Choroid plexus epithelial cell (primary cell): ENCODE measurements at places on chromosomes 3 and 15.

GRCh38 chr3:157700405-157700804 is 197.2 kb upstream of the VEPH1 start:
- peak; percentile 10 for DNase-seq

- no peak for DNase-seq
These were observed 203.5 kb downstream of the KCNMB2 start for GRCh38 chr3:178739720-178740119.

- no peak for DNase-seq
These were observed 12.1 kb upstream of the DMXL2 start for GRCh38 chr15:51634591-51635198.

DNA sequence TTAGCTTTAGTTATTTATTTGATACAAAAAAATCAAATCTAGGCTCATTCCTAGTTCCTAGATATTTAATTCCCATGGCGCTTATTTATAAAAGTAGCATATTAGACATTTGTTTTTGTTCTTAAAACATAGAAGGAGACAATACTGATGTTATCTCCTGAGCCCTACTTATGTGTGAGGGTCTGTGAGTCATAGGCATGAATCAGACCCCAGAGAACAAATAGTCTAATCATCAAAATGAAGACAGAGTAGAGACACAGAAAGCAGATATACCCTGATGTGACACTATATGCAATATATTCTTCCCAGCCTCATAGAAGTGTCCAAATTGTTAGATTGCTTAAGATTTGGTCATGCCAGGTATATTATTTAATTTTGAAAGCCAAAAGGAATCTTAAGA is 44.9 kb downstream of the PEX5L start:
- no peak for DNase-seq

GRCh38 chr3:126126286-126126685 is 42.4 kb upstream of the SLC41A3 start:
- no peak for DNase-seq

DNA sequence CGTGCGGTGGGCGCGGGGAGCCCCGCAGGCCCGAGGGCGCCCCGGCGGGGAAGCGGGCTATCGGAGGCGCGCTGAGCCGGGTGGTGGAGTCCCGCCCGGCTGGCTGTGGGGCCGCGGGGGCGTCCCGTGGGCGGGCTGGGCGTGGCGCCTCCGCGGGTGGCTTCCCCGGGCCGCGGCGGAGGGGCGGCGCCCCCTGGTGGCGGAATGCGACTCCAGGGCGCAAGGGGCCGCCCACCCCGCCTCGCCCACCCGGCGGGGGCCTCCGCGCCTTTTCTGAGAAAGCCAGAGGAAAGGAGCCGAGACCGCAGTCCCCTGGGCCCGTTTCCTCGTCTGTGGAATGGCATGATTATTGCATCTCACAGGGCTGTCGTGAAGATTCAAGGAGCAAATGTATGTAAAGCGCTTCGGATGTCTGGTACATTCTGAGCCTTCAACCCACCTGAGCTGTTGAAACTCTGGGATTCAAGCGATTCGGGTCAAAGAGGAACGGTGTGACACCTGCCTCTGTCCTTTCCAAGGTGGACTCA is 31.9 kb upstream of the RAB6B start:
- DNase-seq: no peak

- DNase-seq: no peak
These were observed 100.1 kb upstream of the PROK2 start for GRCh38 chr3:71885006-71885405.

DNA sequence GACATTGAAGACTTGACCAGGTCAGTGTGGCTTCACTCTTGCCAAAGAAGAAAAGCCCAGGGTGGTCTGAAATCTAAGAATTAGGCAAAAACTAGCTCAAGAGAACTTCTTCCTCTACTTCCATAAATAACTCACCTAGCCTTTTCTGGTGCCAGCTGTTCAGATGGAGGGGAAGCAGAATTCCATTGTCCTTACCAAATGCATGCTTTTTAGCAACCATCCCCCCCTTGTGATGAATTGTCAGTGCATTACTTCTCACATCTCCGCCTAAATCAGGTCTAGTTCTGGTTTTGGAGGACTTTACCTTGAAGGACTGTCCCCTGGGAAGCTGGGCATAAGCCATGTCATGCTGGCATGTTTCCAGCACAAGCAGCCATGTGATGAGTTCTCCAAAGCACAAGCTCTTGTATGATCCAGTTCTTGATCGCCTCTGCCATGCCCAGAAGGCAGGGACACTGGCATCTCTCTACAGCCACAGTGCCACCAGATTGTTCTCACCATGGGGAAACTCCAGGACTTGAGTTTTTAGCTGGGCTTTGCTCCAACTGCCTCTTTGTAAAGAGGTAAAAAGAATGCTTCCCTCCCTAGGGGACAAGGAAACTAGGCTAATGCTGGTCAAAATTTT is 96.4 kb upstream of the IL12A start:
- no peak for DNase-seq

- no peak for DNase-seq
These were observed 117.4 kb upstream of the LINGO1 start for GRCh38 chr15:77749998-77750540.

GRCh38 chr3:170695486-170696064 is 109.7 kb upstream of the SLC7A14 start:
- DNase-seq: no peak

- DNase-seq: peak; percentile 72
These were observed 237.8 kb upstream of the GADL1 start for GRCh38 chr3:31132132-31132769.

DNA sequence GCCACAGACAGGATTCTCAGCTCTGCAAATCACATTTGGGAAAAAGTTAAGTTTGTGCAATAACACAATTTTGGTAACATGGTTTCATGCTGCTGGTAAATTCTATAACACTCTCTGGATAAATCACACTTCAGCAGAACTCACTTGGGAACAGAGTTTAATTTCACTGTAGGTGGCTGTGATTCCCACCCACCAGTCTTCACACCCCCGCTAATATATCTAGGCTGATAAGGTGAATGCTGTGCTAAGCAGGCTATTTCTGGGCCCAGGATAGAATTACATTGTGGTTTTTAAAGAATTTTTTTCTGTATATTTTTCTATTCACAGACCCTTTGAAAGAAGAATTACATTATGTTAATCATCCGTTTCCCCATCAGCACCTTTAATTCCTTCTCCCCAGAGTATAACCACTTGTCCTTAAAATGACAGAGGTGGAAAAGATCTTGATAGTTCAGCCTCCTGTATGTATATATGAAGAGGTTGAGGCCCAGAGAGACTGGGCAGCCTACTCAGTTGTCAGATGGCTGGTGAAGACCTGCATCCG is 22.9 kb downstream of the MAP2K1 start:
- no peak for DNase-seq

DNA sequence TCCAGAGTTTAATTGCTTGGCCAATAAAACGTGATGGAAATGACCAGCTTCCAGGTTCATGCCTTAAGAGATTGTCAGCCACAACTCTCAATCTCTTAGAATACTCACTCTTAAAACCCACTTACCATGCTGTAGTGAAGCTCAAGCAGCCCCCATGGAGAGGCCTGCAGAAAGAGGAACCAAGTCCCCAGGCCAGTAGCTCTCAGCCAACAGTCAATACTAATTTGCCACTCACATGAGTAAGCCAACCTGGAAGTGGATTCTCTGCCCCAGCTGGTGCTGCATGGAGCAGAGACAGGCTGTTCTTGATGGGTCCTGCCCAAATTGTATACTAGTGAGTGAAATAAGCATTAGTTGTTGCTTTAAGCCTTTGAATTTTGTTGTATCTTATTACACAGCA is 155.9 kb downstream of the OXSM start:
- no peak for DNase-seq

GRCh38 chr15:43998607-43999006 is 171.8 kb downstream of the WDR76 start:
- DNase-seq: peak; percentile 63

GRCh38 chr3:24545887-24546286 is 51.2 kb upstream of the THRB start:
- DNase-seq: peak; percentile 61

GRCh38 chr15:73677146-73677607 is 7.0 kb upstream of the CD276 start:
- DNase-seq: peak; percentile 84

GRCh38 chr3:126125341-126125740 is 41.4 kb upstream of the SLC41A3 start:
- no peak for DNase-seq

DNA sequence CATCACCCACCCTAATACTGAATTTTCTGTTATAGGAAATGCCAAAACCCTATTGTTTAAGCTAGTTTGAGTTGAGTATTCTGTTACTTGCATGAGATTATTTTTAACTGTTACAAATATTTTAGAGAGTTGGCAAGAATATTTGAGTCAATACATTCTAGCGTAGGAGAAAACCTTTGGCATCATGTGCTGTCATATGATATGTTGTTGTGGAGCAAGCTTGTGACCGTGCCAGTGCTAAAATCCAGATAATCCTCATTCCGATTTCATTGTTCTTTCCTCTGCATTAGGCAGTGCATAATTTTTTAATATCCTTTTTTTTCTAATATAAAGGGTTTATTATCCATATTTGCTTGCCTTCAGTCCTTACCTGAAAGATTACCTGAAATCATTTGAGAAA is 168.0 kb upstream of the GMNC start:
- DNase-seq: no peak

DNA sequence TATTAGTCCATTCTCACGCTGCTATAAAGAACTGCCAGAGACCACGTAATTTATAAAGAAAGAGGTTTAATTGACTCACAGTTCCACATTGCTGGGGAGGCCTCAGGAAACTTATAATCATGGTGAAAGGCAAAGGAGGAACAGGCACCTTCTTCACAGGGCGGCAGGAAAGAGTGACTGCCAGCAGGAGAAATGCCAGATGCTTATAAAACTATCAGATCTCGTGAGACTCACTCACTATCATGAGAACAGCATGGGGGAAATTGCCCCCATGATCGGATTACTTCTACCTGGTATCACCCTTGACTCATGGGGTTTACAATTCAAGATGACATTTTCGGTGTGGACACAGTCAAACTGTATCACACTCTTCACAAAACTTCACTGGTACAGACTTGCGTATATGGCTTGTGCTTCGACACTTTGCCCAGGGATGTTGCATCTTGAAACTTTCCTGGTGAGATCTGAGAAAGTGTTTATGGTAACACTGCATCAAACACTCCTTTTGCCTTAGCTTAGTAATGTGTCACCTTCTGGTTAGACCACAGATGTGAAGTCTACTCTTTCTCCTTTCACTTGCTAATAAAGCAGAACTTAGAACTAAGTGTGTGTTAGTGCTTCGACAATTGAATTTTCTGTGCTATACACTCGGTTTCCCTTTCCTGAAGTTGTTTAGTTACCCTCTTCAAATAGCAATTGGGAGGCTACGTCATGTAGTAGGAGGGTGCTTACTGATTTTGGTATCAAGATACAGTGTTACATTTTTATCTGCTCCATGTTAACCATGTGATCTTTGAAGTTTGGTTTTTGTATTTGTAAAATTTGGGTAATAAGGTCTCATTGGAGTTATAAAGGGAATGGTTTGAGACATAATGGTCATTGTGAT is 185.7 kb downstream of the LPP start:
- DNase-seq: no peak

GRCh38 chr15:97045666-97046421 is 715.3 kb downstream of the NR2F2 start:
- DNase-seq: no peak

GRCh38 chr3:9732740-9733115 is 1.2 kb downstream of the BRPF1 start:
- DNase-seq: no peak

- DNase-seq: peak; percentile 71
These were observed 330.5 kb downstream of the ROBO2 start for GRCh38 chr3:77370413-77370812.

DNA sequence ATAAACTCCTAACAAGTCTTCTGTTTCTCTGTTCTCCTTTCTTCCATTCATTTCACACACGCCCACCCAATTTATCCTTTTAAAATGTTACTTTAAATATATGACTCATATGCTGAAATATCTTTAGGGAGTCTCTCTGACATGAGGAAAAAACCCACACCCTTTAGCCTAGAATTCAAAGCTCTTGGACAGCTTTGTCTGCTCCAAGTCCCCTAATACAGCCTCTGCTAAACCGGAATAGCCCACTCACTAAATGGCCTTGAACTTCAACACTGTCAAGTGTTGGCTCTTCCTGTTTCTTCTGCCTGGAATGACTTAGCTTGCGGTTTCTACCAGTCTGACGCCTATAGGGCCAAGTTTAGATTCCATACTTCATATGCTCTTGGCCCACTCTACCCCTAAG is 3.3 kb upstream of the CD96 start:
- peak; percentile 60 for DNase-seq

- DNase-seq: no peak
These were observed 37.6 kb downstream of the PTPN23 start for GRCh38 chr3:47418167-47419082.

DNA sequence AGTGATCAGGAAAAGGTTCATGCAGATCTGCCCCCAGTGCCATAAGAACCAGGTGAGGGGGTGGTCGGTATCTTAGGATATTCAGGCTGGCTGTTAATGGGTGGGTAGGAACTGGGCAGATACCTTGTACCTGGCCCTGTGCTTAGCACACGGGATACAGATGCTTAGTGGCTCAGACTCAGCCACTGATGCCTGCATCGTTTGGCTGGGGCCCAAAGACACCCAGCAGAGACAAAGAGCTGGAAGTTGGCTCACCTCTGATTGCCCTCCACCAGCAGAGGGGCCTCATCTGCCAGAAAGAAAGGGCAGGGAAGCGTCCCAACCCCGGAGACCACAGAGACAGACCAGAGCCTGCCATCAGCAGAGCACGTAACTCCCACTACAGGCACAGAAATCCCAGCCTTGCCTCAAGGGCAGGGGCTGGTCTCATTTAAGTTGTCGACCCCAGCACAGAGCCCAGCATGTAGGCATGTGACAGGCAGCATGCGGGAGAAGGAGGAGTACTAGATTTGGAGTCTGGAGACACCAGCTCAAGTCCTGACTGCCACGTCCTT is 64.1 kb upstream of the SLC6A1 start:
- DNase-seq: no peak

DNA sequence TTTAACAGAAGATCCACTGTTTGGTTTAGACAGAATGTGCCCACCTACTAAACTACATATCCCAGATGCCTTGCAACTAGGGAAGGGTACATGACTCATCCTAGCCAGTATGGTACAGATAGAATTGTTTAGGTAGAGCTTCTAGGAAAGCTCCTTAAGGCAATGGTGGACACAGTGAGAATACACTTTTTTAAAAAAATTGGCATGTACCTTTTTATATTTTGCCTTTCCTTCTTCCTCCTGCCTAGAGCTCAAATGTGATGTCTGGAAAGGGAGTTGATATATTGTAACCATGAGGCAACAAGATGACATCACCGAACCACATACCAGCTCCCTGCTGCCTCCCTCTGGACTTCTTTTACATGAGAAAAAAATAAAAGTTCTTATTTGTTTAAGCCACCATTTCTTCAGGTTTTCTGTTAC is 14.4 kb upstream of the C3orf80 start:
- peak; percentile 81 for DNase-seq

GRCh38 chr3:11724615-11725339 is 81.1 kb upstream of the VGLL4 start:
- no peak for DNase-seq
